ENCODE measurements at places on chromosomes 7 and 10.

DNA sequence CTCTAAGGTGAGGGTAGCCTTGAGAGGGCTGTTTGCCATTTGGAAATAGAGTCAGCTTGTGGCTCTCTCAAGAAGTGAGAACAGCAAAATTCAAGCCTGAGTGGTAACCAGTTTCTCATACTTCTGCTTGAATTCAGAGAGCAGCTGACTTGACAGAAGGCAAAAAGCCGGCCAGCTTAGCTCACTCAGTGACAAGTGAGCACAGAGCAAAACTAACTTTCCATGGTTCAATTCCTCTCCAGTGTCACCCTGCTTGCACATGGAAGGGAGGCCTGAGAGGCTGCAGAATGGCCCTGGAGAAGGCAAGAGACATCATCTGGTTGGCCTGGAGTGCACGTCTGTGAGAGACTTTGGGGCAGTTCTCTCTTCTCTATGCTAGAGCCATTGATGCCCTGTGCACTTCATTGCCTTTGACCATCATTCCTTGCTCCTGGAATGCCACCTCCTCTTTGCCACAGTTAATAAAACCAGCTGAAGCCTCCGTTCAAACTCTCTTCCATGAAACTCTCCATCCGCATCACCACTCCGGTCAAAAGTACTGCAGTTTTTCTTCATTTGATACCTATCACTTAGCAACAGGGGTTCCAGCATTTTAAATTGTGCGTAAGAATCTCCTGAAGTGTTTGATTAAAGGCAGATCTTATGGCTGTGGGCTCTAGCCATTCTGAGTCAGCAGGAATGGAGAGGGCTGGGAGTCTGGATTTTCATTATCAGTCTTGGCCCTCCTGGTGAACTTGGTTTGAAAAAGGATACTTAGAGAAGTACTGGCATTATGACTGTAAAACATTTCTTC, 69.8 kb upstream of the PIK3CG start:
- DNase-seq, result no peak

GRCh38 chr7:94975336-94975735, 67.9 kb downstream of the PPP1R9A start:
- no peak for DNase-seq

DNA sequence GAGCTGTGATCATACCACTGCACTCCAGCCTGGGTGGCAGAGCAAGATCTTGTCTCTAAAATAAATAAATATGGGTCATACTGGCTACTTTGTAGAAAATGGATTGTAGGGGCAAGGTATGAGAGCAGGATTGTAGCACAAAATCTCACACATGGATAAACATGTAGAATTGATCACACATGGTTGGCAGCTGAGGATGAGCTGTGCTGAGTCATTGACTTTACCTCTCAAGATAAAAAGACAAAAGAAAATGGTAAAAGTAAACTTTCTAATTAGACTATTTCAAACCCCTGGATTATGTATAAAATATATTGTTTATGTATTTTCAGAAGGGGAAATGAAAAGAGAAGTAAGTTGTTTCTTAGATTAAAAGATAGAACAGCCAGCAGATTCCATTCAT, 69.3 kb downstream of the APBB1IP start:
- no peak for DNase-seq

DNA sequence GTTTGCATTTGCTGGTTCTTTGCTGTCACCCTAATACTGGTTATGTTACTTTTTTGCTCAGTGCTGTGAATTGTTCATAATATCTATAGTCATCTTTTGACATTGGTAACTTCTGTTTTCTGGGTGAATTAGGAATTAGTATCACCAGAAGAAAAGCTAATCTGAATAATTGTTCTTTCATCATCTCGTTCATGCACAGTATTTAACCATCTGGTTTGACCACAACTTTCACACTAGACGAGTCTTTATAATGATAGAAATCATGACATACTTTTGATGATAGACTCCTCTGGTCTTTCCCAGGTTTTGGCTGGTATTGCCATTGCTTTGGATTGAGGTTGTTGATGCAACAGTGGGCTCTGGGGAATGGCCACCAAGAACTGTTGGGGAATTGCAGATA, 25.1 kb downstream of the SGPL1 start:
- no peak for DNase-seq

DNA sequence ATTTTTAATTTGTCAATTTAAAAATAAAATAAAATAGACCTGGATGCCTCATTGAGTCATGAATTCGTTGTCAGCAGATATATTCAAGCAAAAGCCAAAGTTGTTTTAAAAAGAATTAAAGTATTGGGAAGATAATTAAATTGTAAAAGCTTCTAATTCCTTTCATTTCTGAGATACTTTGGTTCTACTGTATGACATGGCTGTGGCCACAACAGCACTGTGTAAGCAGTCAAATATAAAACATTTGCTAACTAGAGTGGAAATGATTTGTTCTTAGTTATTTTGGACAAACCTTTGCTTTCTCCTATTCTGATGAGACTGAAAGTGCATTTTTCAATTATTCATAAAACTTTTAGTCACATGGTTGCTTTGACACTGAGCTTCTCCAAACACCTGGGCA, 143.6 kb upstream of the FAM13C start:
- no peak for DNase-seq

GRCh38 chr7:94656658-94656924, 658 bp upstream of the SGCE start:
- no peak for DNase-seq

DNA sequence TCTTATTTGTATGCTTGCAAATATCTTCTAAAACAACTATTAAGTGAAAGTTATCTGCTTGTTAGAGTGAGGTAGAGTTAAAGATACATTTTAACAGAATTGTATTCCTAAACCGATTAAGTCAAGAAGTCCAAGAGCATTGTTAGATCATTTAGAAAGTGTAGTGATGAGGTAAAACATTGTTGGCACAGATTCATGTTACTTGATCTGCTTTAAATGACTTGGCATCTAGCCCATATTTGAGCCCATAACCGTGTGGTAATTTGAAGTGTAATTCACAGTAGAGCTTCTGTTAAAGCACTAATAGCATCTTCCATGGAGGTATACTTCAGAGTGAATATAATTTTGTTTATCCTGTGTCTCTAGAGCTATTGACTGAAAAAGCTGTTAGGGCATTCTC, 62.1 kb downstream of the PTEN start:
- no peak for DNase-seq

- DNase-seq, result no peak
Measured at GRCh38 chr10:10792681-10793080, 225.0 kb upstream of the CELF2 start.

DNA sequence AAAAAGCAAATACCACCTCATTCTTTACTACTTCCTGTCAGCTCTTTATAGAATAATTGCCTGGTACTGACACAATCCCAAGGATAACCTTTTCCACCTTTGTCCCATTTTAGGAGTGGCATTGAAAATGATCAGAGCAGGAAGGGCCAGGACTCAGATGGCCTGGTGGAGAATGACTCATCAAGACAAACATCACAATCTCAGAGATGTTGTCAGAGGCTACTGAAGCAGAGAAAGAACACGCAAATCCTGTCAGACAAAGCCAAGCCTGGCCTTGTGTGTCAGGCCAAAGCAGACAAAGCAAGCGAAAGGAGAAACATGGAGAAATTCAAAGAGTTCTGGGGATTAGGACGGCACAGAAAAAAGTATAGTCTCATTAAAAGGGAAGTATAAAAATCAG, 40.9 kb downstream of the NSUN6 start:
- DNase-seq, result no peak

DNA sequence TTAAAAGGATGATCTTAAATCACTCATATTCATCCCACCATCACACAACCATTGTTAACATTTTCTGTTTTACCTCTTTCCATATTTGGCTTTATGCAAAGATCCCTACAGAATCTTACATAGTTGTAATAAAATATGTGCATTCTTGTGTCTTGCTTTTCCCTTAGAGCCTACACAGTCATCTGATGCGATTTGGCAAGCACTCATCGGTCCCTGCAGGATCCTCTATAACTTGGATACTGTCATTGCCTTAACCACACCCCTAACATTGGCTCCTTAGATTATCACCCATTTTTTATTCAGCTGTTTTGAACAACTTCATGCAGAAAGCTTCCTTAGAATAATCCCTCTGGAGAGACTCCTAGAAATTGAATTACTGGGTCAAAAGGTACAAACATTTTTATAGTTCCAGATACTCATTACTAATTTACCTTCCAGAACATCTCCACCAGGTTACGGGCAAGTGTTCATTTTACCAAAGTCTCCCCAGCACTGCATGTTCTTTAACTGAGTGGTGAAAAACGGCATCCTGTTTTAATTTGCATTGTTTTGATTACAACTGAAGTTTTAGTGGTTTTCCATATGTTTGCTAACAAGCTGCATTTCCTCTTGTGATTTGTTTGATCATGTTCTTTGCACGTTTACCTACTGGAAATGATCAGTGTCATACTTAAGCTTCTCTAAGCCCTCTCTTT, 268.3 kb downstream of the GRID1 start:
- no peak for DNase-seq

- DNase-seq, result no peak
Measured at GRCh38 chr10:11849911-11850310, 26.8 kb downstream of the PROSER2 start.

DNA sequence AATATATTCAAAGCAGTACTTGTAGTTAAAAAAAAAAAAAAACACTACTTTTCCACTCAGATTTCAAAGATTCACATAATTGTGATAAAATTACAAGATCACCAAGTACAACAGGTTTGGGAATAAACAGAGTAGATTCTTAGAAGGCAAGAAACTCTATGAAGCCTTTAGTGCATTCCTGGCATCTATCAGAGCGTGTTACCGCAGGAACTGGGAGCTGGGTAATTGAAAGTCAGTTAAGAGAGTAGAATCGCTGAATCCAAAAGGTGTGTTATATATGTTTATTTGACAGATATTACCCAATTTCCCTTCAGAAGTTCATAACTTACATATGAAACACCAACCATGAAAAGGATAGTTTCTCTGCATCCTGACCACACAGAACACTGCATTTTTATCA, 159.2 kb upstream of the PLXNA4 start:
- no peak for DNase-seq

DNA sequence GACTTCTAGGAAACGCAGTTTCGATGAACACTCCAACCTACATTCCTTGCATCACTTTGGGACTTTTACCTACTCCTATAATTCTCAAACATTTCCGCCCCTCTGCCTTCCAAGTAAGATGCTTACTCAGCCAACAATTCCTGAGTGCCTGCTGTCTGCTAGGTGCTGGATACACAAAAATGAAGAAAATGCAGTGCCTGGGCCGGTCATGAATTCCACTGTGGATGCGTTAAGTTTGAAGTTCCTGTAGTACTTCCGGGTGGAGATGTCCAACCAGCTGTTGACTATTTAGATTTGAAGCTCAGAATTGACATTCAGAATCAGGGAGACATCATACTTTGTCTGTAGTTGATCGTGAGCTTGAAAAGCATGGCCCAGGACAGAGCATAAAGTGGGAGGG, 89.2 kb downstream of the LYZL1 start:
- no peak for DNase-seq

GRCh38 chr7:152902054-152902453, 142.5 kb downstream of the ACTR3B start:
- DNase-seq, result no peak

- no peak for DNase-seq
Measured at GRCh38 chr7:16463520-16463919, 2.0 kb downstream of the SOSTDC1 start.

DNA sequence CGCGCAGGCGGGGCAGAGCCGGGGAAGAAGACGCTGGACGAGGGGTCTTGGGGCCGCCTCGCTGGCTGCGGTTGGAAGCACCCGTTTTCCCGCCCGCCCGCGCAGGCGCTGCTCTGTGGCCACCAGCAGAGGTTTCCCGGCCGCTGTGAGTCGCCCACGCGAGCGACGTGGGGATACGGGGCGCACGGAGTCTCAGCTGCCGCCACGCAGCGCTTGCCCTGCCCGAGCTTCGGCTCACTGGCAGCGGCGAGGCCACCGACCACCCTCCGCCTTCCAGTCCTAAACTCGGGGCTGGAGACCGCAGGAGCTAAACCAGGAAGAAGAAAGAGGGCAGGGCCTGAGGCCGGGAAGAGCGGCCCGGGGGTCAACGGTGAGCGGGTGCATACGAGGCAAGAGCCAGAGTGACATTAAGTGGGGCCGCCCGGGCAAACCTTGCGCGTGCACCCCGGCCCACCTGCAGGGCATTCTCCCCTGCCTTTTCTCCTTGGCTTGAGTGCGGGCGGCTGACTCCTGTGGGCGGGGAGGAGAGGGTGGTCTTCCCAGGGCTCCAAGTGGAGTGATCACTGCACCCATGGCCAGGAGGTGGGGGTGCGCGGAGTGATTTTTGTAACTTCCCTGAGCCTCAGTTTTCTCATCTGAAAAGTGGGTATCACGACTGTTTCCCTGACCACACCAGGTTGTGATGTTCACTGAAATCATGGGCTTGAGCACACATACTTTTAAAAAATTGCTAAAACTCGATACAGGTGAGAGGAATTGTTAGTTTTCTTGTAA, 7.1 kb upstream of the EMX2 start:
- no peak for DNase-seq

GRCh38 chr10:43868952-43869351, 220.3 kb upstream of the ZNF32 start:
- DNase-seq, result no peak

DNA sequence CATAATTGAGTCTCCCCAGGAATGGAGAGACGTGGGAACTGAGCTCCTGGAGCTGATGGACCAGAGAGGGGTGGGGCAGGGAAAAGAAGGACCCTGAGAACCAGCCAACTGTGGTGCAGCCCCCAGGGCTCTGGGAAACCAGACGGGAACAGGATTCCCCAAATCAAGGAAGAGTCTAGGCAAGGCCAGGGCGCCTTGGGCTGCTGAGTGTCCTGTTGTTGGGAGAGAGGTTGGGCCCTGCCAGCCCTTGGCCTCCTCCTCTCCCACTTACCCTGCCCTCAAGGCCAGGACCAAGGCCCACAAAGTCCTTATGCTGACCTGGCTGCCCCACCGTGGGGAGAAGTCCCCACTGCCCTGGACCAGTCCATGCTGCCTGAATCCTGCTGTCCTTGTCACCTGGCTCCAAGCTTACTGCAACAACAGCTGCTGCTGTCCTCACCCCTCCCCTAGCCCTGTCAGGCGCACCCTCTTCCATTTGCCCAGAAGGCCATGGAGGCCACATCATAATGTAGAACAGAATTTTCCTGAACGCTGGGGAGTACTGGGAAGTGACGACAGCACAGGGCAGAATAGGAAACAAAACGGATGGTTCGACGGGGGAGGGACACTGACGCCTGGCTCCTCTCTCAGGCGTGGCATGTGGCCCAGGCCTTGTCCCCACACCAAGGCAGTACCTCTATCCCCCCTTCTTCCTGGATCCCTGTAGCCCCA, 132.9 kb upstream of the ZMIZ1 start:
- no peak for DNase-seq
